ENCODE measurements at places on chromosomes 6 and 20.

GRCh38 chr6:148761527-148762011, 14.7 kb downstream of the UST start:
- no peak for DNase-seq

GRCh38 chr6:161133963-161134362, 139.9 kb downstream of the AGPAT4 start:
- DNase-seq = no peak

DNA sequence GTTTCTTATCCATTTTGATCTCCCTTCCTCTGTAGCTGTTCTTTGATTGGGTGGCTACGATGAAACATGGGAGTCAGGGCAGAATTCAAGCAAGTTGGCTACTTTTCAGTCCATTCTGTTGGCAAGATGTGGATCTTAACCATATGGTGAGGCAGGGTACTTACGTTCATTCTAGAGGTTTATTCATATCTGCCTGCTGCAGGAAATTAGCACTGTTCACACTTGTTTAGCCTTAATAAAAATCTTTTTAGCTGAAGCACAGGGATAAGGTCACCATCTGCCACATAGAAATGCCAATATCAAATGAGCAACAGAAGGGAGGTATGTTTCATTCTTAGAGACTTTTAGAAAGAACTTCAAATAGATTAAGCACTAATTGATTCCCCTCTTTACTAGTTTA, 83.9 kb downstream of the GRIK2 start:
- no peak for DNase-seq

DNA sequence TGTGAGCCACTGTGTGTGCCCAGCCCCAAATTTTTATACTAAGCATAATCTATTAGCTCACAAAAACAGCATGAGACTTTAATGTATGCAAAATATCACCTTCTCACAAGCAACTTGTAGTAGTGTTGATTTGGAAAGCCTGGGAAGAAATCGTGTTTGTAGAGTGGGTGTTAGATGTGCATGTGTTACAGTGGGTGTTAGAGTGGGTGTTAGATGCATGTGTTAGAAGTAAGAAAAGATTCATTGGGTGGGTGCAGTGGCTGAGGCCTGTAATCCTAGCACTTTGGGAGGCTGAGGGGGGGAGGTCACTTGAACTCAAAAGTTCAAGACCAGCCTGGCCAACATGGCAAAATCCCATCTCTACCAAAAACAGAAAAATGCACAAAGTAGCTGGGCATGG, 6.3 kb upstream of the SCAF8 start:
- DNase-seq = no peak

- no peak for DNase-seq
Measured at GRCh38 chr6:6758915-6759654, 170.6 kb downstream of the LY86 start.

DNA sequence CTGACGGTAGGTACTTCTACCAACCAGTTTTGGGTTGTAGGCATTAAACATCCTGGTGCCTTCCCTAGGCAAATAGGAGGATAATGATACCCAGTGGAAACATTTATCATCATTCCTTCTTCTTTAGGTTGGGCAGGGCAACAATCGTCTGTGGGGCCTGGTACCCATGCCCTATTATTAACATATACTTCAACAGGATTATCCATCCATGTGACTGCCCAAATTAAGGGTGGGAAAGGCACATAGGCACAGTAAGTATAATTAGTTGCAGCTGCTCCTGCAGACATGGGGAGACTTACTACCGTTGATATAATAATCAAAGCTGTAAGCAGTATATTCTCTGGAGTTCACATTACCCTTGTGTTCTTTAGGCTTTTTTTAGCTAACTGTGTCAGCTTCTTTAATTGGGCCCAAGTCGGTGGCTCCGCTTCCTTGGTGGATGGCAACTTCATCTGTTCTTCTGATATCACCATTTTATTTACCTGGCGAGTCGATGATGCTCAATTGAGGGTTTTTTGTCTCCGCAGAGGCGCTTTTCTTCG, 16.8 kb downstream of the RPL7L1 start:
- no peak for DNase-seq

- DNase-seq = no peak
Measured at GRCh38 chr20:39248171-39248861, 286.2 kb downstream of the DHX35 start.

DNA sequence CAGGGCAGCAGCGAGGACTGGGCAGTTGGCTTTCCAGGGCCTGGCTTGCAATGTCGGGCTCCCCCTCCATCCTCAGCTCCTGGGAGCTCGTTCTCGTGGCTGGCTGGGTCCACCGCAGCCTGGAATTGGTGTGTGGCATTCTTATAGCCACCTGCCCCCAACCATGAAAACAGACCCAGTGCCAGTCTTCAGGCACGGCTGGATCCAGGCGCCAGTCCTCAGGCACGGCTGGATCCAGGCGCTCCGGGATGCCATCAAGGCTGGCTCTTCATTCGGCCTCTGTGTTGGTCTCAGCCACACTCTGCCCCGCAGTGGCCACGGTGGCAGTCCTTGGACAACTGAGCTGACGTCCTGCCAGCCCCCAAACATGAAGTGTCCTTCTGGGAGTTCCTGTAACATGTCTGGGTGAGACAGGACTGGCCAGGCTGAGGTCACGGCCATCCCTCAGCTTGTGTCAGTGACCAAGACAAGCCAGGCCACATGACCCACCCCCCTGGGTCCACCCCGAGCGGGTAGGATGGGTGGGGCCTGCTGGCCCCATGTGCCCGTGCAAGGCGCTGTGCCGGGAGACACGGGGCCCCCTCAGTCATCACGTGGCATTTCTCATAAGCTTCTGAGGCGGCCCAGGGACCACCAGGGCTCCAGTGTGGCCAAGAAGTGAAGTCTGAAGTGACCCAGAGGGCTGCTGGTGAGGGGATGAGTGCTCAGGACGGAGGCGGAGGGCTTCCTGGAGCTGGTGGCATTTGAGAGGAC, 99.0 kb downstream of the TAF4 start:
- no peak for DNase-seq
